HepG2 (cell line): ENCODE measurements at places on chromosomes 11 and 22. TPM values are rescaled to one million over a fixed set of nuclear protein-coding genes. Genes with fewer than 3 reads are reported as not detected.
A peak's percentile ranks its signal among the peaks of the same experiment; 100 is the strongest.

Gene PACSIN3
- total RNA-seq, result 86.4 and 93.3 TPM in 2 replicates

Gene SESN3
- total RNA-seq, result 0.86 and 1.9 TPM in 2 replicates

Gene CDON
- total RNA-seq, result 8.4 and 12.8 TPM in 2 replicates

Gene TRIOBP
- 11.3 and 15.4 TPM in 2 replicates for total RNA-seq

Gene CSF2RB
- not detected in 2 replicates for total RNA-seq

Gene MPEG1
- total RNA-seq, result not detected in 2 replicates

Gene DUSP8
- total RNA-seq, result 0.95 and 1.8 TPM in 2 replicates

Gene RAB39A
- total RNA-seq, result not detected in 2 replicates

Gene OR51M1
- total RNA-seq, result not detected in 2 replicates

Gene C1QTNF4
- total RNA-seq, result not detected in 2 replicates

Gene CHRNA10
- total RNA-seq, result 0.27 and 0.71 TPM in 2 replicates

Gene SLC5A4
- total RNA-seq, result not detected in 2 replicates

Gene OR4C11
- not detected in 2 replicates for total RNA-seq

Gene CAT
- 136 and 180 TPM in 2 replicates for total RNA-seq

Gene HEPACAM
- 58.5 and 66.9 TPM in 2 replicates for total RNA-seq

Gene RIC3
- not detected in 2 replicates for total RNA-seq

GRCh38 chr11:130872102-130872501 lies 44.2 kb downstream of the SNX19 start:
- no peaks in the 10 kb centered on the region; the same call in 1 of the 2 replicates for H3K27me3 ChIP-seq
- H3K36me3 ChIP-seq, result no peaks in the 10 kb centered on the region
- H3K4me3 ChIP-seq, result no peak overlapping the region
- no peak for DNase-seq
- H3K4me1 ChIP-seq, result no peaks in the 10 kb centered on the region

DNA sequence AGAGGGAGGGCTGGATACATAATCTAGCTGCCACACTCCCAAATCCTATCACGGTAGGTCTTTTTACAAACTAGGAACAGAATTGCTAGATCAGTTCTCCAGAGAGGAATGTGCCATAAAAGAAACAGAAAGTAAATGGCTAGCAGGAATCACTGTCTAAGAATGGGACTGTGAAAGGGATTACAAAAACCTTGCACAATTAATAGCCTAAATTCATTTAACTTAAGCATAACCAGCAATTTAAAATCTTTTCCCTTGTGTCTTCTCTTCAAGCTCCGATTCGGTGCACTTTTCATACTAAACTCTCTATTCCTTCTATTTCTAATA lies 35.2 kb downstream of the APOL5 start:
- no peak overlapping the region for H3K27ac ChIP-seq
- H3K27me3 ChIP-seq, result no peaks in the 10 kb centered on the region
- peaks cover 3% of the 10 kb centered on the region; the same call in 1 of the 2 replicates for H3K36me3 ChIP-seq
- DNase-seq, result no peak
- H3K4me3 ChIP-seq, result no peak overlapping the region

- peak overlapping the region; percentile 80 for H3K4me3 ChIP-seq
- H3K36me3 ChIP-seq, result no peaks in the 10 kb centered on the region; the same call in 1 of the 2 replicates
- peaks cover 57% of the 10 kb centered on the region for H3K4me1 ChIP-seq
- DNase-seq, result no peak
- no peaks in the 10 kb centered on the region for H3K27me3 ChIP-seq
Measured at GRCh38 chr11:33734441-33735270, 1.6 kb downstream of the CD59 start.

GRCh38 chr11:2664791-2665525 lies 34.8 kb downstream of the KCNQ1OT1 start:
- H3K4me1 ChIP-seq, result peaks cover 73% of the 10 kb centered on the region
- H3K36me3 ChIP-seq, result peaks cover 74% of the 10 kb centered on the region
- no peaks in the 10 kb centered on the region for H3K27me3 ChIP-seq
- no peak for DNase-seq

DNA sequence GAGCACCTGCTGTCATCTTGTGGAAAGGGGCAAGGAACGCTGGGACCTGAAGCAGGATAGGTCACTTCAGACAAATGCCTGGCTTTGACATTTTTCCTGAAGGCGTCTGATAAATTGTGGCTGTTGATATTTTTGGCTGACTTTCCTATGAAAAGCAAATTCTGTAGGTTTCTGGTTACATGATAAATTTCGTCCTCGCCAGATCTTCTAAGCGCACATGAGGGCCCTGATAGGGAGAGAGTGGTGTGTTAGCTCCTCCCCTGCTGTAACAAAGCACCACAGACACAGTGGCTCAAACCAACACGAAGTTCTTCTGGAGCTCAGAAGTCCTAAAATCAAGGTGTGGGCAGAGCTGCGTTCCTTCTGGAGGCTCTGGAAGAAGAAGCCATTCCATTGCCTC lies 19.6 kb downstream of the APOL4 start:
- H3K27me3 ChIP-seq, result peaks cover 3% of the 10 kb centered on the region
- H3K4me3 ChIP-seq, result no peak overlapping the region
- no peaks in the 10 kb centered on the region for H3K4me1 ChIP-seq
- DNase-seq, result no peak

DNA sequence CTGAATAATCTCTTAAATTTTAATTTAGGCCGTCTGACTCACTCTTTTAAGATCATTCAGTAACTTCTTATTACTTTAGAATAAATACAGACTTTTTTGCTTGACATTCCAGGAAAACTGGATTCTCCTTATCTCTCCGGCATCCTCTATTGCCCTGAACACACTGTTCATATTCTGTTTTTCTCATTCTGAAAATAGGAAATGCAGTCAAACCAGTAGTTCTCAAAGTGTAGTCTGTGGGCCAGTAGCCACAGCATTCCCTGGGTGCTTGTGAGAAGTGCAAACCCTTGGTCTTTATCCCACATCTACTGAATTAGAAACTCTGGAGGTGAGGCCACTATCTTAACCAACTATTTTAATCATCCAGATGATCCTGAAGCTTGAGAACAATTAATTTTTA lies 84.3 kb downstream of the PANX1 start:
- H3K4me3 ChIP-seq, result no peak overlapping the region
- H3K27ac ChIP-seq, result no peak overlapping the region
- H3K36me3 ChIP-seq, result no peaks in the 10 kb centered on the region
- no peaks in the 10 kb centered on the region for H3K4me1 ChIP-seq

DNA sequence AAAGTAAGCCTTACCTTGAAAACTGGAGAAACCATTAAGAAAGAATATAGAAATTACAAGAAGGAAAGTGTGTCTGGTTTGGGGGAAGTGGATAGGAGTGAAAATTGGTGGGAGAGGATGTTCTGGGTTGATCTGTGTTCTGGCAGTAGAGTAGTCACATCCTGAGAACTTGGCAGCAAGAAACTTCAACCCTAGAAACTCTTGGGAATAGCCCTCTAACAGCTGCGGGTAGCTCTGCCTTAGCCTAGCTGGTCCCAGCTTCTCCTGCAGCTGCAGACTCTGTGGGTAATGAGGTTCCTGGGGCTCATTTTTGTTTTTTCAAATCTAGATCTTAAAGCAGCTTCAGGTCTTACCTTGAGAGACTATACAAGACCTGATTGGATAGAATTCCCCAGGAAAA lies 24.2 kb upstream of the OR6X1 start:
- no peak for DNase-seq
- no peak overlapping the region for H3K27ac ChIP-seq
- no peaks in the 10 kb centered on the region for H3K27me3 ChIP-seq
- no peaks in the 10 kb centered on the region for H3K4me1 ChIP-seq
- no peak overlapping the region for H3K4me3 ChIP-seq

DNA sequence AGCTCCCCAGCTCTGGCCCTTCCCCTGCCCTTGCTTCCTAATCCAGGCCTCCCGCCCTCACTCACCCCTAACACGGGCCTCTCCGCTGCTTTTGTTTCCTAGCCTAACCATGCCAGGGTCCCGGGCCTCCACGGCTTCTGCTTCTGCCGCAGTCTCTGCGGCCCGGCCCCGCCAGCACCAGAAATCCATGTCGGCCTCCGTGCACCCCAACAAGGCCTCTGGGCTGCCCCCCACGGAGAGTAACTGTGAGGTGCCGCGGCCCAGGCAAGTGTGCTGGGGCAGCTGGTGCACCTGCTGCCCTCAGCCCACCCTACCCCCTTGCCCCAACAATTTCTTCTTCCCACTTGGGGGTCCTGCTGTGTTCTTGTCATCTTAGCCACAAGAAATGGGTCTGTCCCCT lies 13.1 kb downstream of the RCOR2 start:
- no peaks in the 10 kb centered on the region for H3K4me1 ChIP-seq
- H3K27me3 ChIP-seq, result no peaks in the 10 kb centered on the region
- DNase-seq, result no peak
- H3K27ac ChIP-seq, result no peak overlapping the region
- H3K4me3 ChIP-seq, result no peak overlapping the region

- peaks cover 59% of the 10 kb centered on the region for H3K4me1 ChIP-seq
- peak overlapping the region; percentile 95 for H3K27ac ChIP-seq
- peaks cover 17% of the 10 kb centered on the region for H3K36me3 ChIP-seq
- DNase-seq, result no peak
- no peaks in the 10 kb centered on the region; the same call in 2 of the 3 replicates for H3K27me3 ChIP-seq
Measured at GRCh38 chr11:18322818-18323570, 627 bp downstream of the GTF2H1 start.

GRCh38 chr22:31958625-31959239 lies 14.4 kb downstream of the YWHAH start:
- H3K36me3 ChIP-seq, result peaks cover 24% of the 10 kb centered on the region; the same call in 2 of the 3 replicates
- H3K4me3 ChIP-seq, result no peak overlapping the region
- H3K4me1 ChIP-seq, result peaks cover 20% of the 10 kb centered on the region
- no peaks in the 10 kb centered on the region for H3K27me3 ChIP-seq
- H3K27ac ChIP-seq, result no peak overlapping the region

DNA sequence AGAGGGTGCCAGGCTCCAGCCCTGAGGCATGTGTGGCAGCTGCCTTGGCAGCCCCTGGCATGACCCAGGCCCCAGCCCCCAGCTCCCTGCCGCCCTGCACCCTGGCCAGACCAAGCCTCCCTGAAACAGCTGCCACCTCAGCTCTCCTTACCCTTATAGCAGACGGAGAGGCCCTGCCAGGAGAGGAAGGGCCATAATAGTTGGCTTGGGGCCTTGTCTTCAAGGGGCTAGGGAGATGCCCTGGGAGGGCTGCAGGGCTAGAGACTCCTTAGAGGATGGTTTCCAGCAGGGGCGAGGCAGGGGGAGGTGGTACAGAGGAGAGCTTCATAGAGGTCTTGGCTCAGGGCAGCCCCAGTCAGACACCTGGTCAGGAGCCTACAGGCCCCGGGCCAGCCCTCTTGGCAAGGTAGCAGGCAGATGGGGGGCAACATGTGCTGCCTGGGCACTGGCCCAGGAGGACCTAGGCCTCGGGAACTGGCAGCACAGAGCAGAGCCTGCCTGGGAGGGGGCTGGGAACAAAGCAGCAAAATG lies 13.0 kb downstream of the SMTN start:
- no peaks in the 10 kb centered on the region for H3K4me1 ChIP-seq
- peaks cover 42% of the 10 kb centered on the region for H3K36me3 ChIP-seq
- DNase-seq, result no peak
- no peaks in the 10 kb centered on the region for H3K27me3 ChIP-seq
- no peak overlapping the region for H3K4me3 ChIP-seq
